Ovary (tissue), 10 donors: ENCODE measurements at places on chromosomes 7 and 10. TPM values are rescaled to one million over a fixed set of nuclear protein-coding genes. Genes with fewer than 3 reads are reported as not detected.

DNA sequence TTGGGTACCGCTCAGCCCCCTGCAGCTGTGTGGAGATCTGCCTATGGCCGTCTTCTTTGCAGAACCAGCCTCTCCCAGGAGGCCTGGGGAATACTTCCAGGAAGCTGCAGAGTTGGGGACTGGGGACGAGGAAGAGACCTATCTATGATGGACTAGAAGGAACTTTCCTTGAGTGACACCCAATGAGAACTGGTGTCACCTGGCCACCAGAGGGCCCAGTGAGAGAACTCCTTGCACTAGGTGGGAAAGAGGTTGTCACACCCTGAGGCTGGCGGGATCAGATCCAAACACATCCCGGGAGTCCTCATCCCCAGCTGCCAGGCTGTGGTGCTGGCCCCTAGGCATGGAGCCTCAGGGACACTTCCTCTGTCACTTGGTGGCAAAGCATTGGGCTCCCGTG lies 4.9 kb upstream of the GRID2IP start:
- H3K27me3 ChIP-seq, result no peaks in the 10 kb centered on the region
- H3K36me3 ChIP-seq, result no peaks in the 10 kb centered on the region
- H3K4me3 ChIP-seq, result no peak overlapping the region
- no peaks in the 10 kb centered on the region for H3K4me1 ChIP-seq
- H3K27ac ChIP-seq, result no peak overlapping the region
- DNase-seq, result no peak

GRCh38 chr10:88920198-88920597 lies 32.4 kb downstream of the ACTA2 start:
- no peak overlapping the region for H3K4me3 ChIP-seq
- H3K36me3 ChIP-seq, result no peaks in the 10 kb centered on the region

DNA sequence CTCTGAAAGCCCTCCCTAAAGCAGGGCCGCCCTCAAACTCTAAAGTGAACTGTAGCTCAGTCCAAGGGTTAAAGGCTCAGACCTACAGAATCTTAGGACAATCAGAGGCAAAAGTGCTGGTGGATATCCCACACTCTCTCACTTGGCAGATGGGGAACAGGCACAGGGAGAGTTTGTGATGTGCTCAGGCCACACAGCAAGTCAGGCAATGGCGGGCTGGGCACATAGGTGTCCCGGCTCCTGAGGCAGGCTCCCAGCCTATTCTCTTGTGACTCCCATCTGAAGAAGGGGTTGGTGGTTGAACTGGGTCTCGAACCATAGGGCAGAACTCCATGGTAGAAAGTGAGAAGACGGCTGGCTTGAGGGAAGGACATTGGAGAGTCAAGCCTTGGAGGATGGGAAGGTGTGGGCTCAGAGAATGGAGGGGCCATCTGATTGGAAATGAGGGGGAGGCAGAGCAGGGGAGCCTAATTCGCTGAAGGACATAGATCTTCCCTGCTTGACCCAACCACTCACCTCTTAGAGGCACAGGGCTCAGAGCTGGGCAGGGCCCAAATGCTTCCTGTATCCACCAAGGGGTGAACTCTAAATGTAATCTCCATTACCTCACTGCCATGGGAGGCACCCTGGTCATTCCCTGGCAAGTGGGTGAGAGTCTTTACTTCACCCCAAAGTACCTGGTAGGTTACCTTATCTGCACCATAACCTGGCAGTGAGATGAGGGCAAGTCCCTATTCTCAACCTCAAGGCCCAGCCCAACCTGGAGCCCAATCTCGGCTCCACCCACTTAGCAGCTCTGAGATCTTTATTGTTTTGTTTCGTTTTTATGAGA lies 4.9 kb upstream of the ZMIZ1 start:
- H3K4me1 ChIP-seq, result peaks cover 4% of the 10 kb centered on the region
- H3K4me3 ChIP-seq, result no peak overlapping the region
- peak; percentile 7 for DNase-seq
- no peak overlapping the region for H3K27ac ChIP-seq

DNA sequence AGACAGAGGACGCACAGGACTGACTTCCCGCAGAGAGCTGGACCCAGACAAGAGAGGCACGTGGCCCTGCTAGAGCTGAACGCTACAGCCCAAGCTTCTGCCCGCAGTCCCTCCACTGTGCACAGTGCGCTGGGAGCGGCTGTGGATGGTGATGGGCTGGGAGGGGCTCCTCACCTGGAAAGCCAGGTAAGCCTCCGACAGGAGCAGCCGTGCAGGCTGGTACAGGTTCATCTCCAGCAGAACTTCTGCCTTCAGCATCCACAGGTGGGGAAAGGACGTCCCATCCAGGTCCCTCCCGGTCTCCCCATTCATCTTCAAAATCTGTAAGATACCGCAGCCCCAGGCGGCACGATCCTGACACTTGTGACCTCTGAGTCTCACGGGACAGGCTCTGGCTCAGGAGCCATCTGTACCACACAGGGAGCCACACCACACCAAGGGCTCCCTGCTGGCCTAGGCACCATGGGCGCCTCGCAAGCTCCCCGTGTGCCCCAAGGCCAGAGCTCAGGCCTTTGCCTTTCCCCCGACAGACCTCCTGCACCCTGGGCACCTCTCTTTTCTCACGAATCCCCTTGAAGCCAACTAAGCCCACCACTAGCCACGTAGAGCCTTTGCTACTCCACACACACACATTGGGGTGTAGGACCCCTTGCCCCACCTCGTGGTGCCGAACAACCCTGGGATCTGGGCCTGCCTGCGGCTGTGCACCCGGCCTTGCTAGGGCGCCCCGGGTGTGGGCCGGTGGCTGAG lies 76.3 kb downstream of the CFAP46 start:
- H3K4me3 ChIP-seq, result no peak overlapping the region
- no peaks in the 10 kb centered on the region for H3K27me3 ChIP-seq
- no peak overlapping the region for H3K27ac ChIP-seq
- no peaks in the 10 kb centered on the region for H3K36me3 ChIP-seq
- no peaks in the 10 kb centered on the region for H3K4me1 ChIP-seq
- no peak for DNase-seq

GRCh38 chr10:116853287-116853686 lies 4.0 kb downstream of the ENO4 start:
- no peak overlapping the region for H3K27ac ChIP-seq
- H3K4me1 ChIP-seq, result peaks cover 5% of the 10 kb centered on the region
- no peak overlapping the region for H3K4me3 ChIP-seq
- no peaks in the 10 kb centered on the region for H3K27me3 ChIP-seq
- no peak for DNase-seq
- H3K36me3 ChIP-seq, result no peaks in the 10 kb centered on the region

DNA sequence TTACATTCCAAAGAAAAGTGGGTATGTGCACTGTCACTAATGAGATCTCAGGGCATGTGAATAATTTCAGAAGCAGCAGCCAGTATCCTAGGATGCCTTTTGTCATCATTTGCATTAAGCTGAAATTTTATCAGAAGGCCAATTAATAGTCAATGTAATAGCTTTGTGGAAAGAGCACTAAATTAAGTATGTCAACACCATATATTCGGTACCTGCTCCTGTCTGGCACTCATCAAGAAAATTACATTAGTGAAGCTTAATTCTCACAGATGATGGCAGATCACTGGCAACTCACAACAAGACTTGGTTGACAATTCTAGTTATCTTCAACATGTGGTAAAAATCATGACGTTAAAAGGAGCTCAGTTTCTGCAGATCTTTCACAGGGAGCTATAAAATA lies 271.4 kb downstream of the PARD3 start:
- H3K27ac ChIP-seq, result no peak overlapping the region
- no peaks in the 10 kb centered on the region for H3K27me3 ChIP-seq
- peaks cover 4% of the 10 kb centered on the region for H3K4me1 ChIP-seq

GRCh38 chr7:24572393-24572996 lies 757 bp upstream of the PALS2 start:
- H3K36me3 ChIP-seq, result no peaks in the 10 kb centered on the region
- no peaks in the 10 kb centered on the region for H3K4me1 ChIP-seq
- no peaks in the 10 kb centered on the region for H3K27me3 ChIP-seq
- H3K4me3 ChIP-seq, result peak overlapping the region; percentile 68
- peak overlapping the region; percentile 77 for H3K27ac ChIP-seq

- H3K27ac ChIP-seq, result no peak overlapping the region
- H3K36me3 ChIP-seq, result no peaks in the 10 kb centered on the region
- no peaks in the 10 kb centered on the region for H3K4me1 ChIP-seq
- no peak for DNase-seq
- H3K4me3 ChIP-seq, result no peak overlapping the region
Measured at GRCh38 chr10:51861051-51861450, 161.7 kb upstream of the CSTF2T start.

DNA sequence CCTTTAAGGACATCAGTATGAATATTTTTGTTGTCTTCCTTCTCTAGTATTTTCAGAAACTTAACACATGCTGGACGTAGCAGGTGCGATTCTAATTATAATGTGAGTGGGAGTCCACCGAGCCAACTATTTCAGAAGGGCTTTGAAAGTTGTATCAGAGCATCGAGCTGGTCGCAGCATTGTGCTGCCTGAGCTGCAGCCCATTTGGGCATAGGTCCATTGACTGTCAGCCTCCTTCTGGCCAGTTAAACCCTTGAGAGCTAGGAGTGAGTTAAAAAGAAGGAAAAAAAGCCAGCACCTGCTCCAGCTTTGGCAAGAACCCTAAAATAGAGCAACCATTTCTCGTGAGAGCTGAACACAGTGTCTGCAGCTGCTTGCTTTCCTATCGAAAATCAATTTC lies 47.8 kb downstream of the SLC35G1 start:
- no peak for DNase-seq
- H3K27ac ChIP-seq, result no peak overlapping the region
- no peaks in the 10 kb centered on the region for H3K36me3 ChIP-seq
- no peak overlapping the region for H3K4me3 ChIP-seq

- H3K36me3 ChIP-seq, result no peaks in the 10 kb centered on the region
- no peak for DNase-seq
- H3K4me1 ChIP-seq, result peaks cover 9% of the 10 kb centered on the region
- H3K27me3 ChIP-seq, result no peaks in the 10 kb centered on the region
- peak overlapping the region; percentile 20 for H3K27ac ChIP-seq
- no peak overlapping the region for H3K4me3 ChIP-seq
Measured at GRCh38 chr7:130887182-130887956, 153.4 kb upstream of the KLF14 start.

DNA sequence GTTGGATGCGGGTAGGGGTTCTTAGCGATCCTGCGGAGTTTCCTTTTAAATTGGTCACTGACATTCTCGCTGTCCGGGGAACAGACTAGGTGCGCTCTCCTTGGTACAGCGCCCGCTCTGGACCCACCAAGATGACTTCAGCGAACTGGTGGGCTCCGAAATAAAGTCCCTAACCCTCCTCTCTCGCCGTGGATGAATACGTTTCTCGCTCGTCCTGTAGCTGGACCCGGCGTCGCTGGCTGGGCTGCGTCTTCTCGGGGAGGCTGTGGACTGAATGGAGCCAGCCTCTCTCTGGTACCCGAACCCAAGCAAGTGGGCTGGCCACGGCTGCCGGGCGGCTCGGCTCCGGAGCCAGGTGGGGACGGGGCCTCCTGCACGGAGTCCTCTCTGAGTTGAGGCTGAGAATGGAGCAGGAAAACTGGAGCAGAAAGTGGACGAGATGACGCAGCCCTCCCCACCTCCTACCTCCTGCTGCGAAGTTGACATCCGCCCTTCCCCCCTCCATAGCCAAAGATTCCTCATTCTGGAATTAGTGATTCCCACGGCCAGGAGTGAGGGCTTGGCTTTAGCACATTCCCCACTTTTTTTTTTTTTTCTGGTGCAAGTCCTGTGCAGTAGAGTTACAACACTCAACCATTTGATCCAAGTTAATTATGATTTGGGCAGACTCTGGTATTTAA lies 1.5 kb downstream of the UNC5B start:
- peak; percentile 53 for DNase-seq
- H3K27me3 ChIP-seq, result no peaks in the 10 kb centered on the region
- H3K36me3 ChIP-seq, result no peaks in the 10 kb centered on the region
- peak overlapping the region; percentile 49 for H3K4me3 ChIP-seq
- H3K4me1 ChIP-seq, result peaks cover 9% of the 10 kb centered on the region

GRCh38 chr7:88665892-88666514 lies 93.5 kb upstream of the ZNF804B start:
- no peaks in the 10 kb centered on the region for H3K36me3 ChIP-seq
- H3K27me3 ChIP-seq, result no peaks in the 10 kb centered on the region
- no peak overlapping the region for H3K4me3 ChIP-seq
- H3K27ac ChIP-seq, result no peak overlapping the region
- no peak for DNase-seq

DNA sequence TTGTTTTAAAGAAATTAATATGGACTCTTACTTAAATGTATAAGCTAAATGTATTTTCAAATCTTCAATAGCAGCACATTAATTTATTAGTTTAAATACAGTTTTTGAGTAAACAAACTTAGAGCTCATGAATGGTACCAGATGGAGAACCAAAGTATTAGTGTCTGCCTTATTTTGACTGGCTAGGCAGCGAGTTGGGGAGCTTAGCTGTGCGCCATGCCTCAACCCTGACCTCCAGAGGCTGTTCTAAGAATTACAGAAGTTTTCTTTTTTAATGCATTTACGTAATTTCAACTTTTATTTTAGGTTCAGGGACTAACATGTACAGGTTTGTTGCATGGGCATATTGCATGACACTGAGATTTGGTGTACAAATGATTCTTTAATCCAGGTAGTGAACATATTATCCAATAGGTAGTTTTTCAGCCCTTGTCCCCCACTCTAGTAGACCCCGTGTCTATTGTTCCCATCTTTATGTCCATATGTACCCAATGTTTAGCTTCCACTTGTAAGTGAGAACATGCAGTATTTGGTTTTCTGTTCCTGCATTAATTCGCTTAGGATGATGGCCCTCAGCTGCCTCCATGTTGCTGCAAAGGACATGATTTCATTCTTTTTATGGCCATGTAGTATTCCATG lies 166.8 kb downstream of the IQUB start:
- H3K27ac ChIP-seq, result no peak overlapping the region
- H3K4me1 ChIP-seq, result no peaks in the 10 kb centered on the region
- H3K4me3 ChIP-seq, result no peak overlapping the region
- no peaks in the 10 kb centered on the region for H3K27me3 ChIP-seq
- no peaks in the 10 kb centered on the region for H3K36me3 ChIP-seq
- no peak for DNase-seq

- H3K27me3 ChIP-seq, result no peaks in the 10 kb centered on the region
- peak overlapping the region; percentile 54 for H3K4me3 ChIP-seq
- H3K4me1 ChIP-seq, result peaks cover 2% of the 10 kb centered on the region
- H3K36me3 ChIP-seq, result no peaks in the 10 kb centered on the region
- H3K27ac ChIP-seq, result peak overlapping the region; percentile 97
Measured at GRCh38 chr10:87862679-87863052, 667 bp downstream of the KLLN start.

GRCh38 chr7:56083150-56083785 lies 9.5 kb downstream of the PHKG1 start:
- DNase-seq, result peak; percentile 76
- no peaks in the 10 kb centered on the region for H3K36me3 ChIP-seq
- H3K4me3 ChIP-seq, result no peak overlapping the region
- peaks cover 6% of the 10 kb centered on the region for H3K4me1 ChIP-seq
- H3K27me3 ChIP-seq, result no peaks in the 10 kb centered on the region

GRCh38 chr7:47458057-47458456 lies 123.9 kb downstream of the TNS3 start:
- no peak overlapping the region for H3K27ac ChIP-seq
- H3K27me3 ChIP-seq, result no peaks in the 10 kb centered on the region
- H3K4me3 ChIP-seq, result no peak overlapping the region
- H3K36me3 ChIP-seq, result no peaks in the 10 kb centered on the region
- DNase-seq, result peak; percentile 83

Gene PTF1A
- not detected for total RNA-seq

Gene AMPH
- total RNA-seq, result 2.1 TPM

Gene MYH16
- not detected for total RNA-seq

Gene CYP51A1
- 36.5 TPM for total RNA-seq

Gene AKR1C4
- not detected for total RNA-seq

Gene ZNF37A
- 21.6 TPM for total RNA-seq

Gene SPDYE8
- not detected for total RNA-seq
